ENCODE measurements at places on chromosomes 5 and 9. TPM values are rescaled to one million over a fixed set of nuclear protein-coding genes. Genes with fewer than 3 reads are reported as not detected.

WNT8A gene
- 0.26 TPM for polyA plus RNA-seq

NR5A1 gene
- 2.4 TPM for polyA plus RNA-seq

AGXT2 gene
- polyA plus RNA-seq, result not detected

LPAR1 gene
- polyA plus RNA-seq, result 0.32 TPM

INSL6 gene
- polyA plus RNA-seq, result not detected

DND1 gene
- polyA plus RNA-seq, result 4.4 TPM

CXCL14 gene
- polyA plus RNA-seq, result 1.1 TPM

MAMDC2 gene
- 0.56 TPM for polyA plus RNA-seq

SEMA4D gene
- polyA plus RNA-seq, result 34.0 TPM

SPINK4 gene
- polyA plus RNA-seq, result not detected

C5orf52 gene
- not detected for polyA plus RNA-seq

PIP5K1B gene
- polyA plus RNA-seq, result 0.72 TPM

LHX3 gene
- polyA plus RNA-seq, result not detected

ESM1 gene
- not detected for polyA plus RNA-seq

TMEM171 gene
- not detected for polyA plus RNA-seq

DCAF10 gene
- 15.2 TPM for polyA plus RNA-seq

TAF1L gene
- polyA plus RNA-seq, result not detected
